Uterine smooth muscle cell (primary cell): ENCODE measurements at places on chromosomes 3 and 15. TPM values are rescaled to one million over a fixed set of nuclear protein-coding genes. Genes with fewer than 3 reads are reported as not detected.

The RSL24D1 gene
- 103 and 136 TPM in 2 replicates for total RNA-seq

The FAIM gene
- total RNA-seq: 10.6 and 15.7 TPM in 2 replicates

The CPLX3 gene
- total RNA-seq: not detected in 2 replicates

The IQCH gene
- total RNA-seq: 5.7 and 7.0 TPM in 2 replicates

The SLC51A gene
- 0.25 TPM in 1 of 2 replicates, not detected in the other for total RNA-seq

The WDR72 gene
- total RNA-seq: not detected in 2 replicates

The FBXW12 gene
- total RNA-seq: not detected in 2 replicates

The RGMA gene
- total RNA-seq: 0.22 and 0.50 TPM in 2 replicates
